ENCODE measurements at places on chromosomes 12 and 14.

DNA sequence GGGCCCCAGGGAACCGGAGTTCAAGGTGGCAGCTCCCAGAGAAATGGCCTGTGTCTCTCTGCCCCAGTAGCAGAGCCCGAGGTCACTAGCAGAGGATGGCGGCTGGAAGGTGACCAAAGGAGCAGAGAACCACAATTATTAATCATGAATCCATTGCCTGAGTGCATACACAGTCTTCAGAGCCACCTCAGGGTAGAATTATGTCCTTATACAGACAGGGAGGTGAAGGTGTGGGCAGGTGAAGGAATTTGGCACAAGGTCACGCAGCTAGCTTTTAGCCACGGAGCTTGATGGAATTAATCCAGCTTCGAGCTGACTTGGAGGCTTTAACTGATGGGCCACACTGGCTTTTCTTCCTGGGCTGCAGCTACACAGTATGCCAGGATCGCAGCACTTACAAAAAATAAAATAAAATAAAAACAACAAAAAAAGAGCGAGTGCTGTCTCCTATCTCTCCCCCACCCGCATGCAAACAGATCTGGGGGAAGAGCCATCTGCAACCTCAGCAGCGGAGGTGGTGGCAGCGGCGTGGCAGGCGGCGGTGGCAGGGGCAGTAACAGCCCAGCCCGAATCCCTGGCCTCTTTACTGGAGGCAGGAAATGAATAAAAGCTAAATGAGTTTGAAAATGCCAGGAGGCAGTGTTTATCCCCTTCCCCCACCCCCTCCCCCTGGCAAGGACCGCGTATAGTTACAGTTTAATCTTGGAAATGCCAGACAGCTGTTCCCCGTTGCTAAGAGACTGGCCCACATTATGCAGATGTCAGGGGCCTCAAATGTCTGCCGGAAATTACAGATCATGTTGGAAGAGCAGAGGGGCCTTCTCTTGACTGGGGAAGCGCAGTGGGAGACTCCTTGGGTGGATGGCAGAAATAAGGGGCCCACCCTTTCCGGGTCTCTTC, 93.5 kb downstream of the LRRC74A start:
- DNase-seq = peak; percentile 93

- DNase-seq = no peak
Observed at GRCh38 chr12:132560364-132560613, 50.1 kb downstream of the LRCOL1 start.

DNA sequence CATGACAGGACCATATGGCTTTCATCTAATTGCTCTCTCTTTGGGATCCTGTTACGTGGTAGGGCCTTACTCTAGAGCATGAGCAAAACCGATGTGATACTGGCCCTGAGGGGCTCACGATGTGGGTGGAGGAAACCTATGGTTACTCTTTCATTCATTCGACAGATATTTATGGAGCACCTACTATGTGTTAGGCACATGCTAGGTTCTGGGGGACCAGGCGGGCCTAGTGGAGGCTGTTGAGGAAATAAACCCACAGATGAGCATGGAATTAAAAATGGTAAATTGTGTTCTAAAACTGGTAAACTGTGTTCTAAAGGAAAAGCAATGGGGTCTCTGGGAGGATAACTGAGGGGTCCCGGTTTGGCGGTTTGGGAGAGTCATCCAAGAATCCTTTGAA, 14.8 kb downstream of the SH2B3 start:
- no peak for DNase-seq

- DNase-seq = no peak
Observed at GRCh38 chr14:36659010-36659821, 2.4 kb upstream of the PAX9 start.

DNA sequence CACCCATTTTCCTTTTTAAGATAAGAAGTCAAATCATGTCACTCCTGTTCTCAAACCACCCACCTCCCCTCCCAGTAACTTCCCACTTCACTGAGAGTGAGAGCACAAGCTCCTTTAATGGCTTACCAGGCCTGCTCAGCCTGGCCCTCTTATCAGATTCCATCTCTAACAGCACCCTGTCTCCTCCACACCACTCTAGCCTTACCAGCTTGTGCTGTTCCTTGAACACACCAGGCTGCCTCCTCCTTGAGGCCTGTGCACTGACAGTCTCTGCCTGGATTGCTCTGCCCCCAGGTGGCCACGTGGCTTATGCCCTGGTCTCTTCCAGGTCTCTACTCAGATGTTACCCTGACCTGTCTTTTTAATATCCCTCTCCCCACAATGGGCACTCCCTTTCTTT, 40.1 kb upstream of the EVL start:
- no peak for DNase-seq

- no peak for DNase-seq
Observed at GRCh38 chr12:7136071-7136470, 5.9 kb downstream of the CLSTN3 start.
